ENCODE measurements at places on chromosomes 7 and 10.

- DNase-seq = no peak
Observed at GRCh38 chr7:25922296-25922695, 229.7 kb upstream of the NFE2L3 start.

DNA sequence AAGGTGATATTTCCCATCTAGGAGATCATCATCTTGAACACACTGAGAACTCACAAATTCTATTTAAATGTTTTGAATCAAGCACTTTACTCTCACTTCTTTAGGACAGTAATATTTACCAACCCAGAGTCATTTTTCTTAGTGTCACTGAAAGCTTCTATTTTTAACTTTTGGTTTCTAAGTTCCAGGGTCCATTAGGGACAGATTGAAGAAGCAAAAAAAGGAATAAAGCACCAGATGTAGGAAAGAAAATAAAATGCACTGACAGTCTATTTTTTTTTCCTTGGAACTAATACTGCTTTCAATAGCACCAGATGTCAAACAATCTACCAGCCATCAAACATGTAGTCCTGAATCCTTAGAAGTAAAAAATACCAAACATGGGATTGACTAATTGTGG, 526.7 kb upstream of the LRRN3 start:
- no peak for DNase-seq

GRCh38 chr7:137987968-137988367, 13.9 kb downstream of the CREB3L2 start:
- no peak for DNase-seq

DNA sequence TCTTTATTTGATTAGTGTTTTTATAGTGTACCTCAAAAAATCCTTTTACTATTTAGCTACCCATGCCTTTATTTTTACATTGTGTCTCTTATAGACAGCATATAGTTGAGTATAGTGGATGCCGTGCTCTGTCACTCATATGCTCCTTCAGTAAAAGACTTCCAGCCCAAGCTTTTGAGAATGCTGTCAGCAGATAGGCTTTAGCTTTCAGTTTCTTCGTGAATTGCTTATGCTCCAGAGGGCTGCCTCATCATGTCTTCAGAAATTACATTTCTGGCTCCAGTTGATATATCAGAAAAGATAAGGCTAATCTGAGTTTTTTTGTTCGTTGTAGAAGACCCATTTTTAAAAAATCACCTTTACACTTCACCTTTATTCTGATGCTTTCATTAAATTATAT, 332.0 kb downstream of the NXPH1 start:
- DNase-seq = no peak

DNA sequence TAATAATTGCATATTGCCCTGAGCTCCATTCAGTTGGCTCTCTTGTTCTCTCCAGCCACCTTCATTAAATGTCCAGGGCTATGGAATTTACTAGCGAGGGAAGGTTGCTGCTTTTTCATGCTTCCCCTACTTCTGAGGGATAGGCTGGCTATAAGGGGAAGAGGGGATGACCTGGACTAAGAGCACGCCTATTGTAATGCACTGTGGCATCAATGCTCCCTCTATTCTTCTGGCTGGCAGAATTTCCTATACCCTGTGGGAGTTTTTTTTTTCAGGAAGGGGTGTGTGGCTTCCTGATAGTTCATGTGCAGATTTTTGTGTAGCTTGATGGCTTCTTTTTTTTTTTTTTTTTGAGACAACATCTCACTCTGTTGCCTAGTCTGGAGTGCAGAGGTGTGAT, 155.8 kb downstream of the SND1 start:
- no peak for DNase-seq

- DNase-seq = no peak
Observed at GRCh38 chr7:155360495-155361345, 63.0 kb downstream of the INSIG1 start.

GRCh38 chr7:151570366-151570915, 50.7 kb upstream of the RHEB start:
- no peak for DNase-seq

GRCh38 chr10:69087590-69088470, at the start of gene SRGN:
TSS of gene SRGN (plus strand) at chr10:69088103. CDS start at chr10:69088158, 55 bp downstream.
- DNase-seq = no peak
